Pericardium fibroblast (primary cell): ENCODE measurements at places on chromosomes 13 and 19. TPM values are rescaled to one million over a fixed set of nuclear protein-coding genes. Genes with fewer than 3 reads are reported as not detected.

Gene SHC2
- total RNA-seq: 5.5 and 11.6 TPM in 2 replicates

Gene CALR3
- total RNA-seq: not detected in 2 replicates

Gene GAS6
- total RNA-seq: 133 and 252 TPM in 2 replicates

Gene APOC1
- 14.1 and 28.8 TPM in 2 replicates for total RNA-seq

Gene PNPLA6
- 66.0 and 68.0 TPM in 2 replicates for total RNA-seq
